ENCODE measurements at places on chromosomes 1 and 21.

DNA sequence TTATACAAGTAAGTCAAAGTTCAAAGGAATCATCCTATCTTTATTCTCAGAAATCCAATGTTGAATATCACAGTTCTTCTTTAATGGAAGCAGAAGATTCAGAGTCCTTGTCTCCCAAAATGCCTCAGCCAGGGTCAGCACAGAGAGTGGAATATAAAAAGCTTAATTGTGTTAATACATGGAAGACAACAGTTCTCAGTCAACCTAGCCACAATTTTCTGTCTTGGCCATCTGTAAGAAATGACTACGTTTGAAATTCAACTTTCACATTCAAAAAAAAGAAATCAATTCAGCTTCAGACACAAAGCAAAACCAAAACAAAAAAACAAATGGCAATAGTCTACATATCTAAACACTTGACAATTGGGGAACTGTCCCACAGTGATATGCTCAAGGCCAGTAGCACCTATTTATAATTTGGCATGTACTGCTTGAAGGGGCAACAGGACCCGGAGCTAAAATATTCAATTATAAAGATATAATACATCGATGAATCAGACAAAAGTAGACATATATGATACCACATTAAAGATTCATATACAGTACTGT lies 27.3 kb upstream of the GLIS1 start:
- no peak for DNase-seq

DNA sequence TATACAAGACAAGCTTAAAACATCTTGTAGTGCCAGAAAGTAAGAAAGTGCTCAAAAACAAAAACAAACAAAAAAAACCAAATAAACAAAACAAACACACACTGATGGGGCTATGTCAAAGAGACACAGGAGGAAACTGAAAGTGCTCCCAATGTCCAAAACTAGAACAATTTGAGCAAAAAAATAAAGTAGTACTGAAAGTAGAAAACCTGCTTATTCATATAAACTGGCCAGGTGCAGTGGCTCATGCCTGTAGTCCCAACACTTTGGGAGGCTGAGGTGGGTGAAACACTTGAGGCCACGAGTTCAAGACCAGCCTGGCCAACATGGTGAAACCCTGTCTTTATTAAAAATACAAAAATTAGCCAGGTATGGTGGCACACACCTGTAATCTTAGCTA lies 129.9 kb downstream of the GLUL start:
- DNase-seq, result no peak

DNA sequence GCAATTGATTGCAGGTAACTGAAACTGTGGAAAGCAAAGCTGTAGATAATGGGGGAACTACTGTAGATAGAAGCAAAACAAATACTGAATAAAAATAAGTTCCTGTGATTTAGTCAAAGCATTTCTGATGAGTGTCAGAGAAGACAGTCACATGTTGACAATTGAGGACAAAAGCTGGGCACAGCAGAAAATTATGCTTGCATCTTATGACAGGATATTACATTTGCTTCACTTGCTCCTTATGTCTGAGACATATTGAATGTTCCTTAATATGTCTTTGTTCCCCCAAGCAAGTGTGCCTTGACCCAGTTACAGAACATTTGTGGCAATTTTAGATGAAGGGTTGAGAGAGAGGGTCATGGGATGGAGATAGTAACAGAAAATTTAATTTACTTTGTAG lies 526.0 kb upstream of the B3GALT2 start:
- no peak for DNase-seq

DNA sequence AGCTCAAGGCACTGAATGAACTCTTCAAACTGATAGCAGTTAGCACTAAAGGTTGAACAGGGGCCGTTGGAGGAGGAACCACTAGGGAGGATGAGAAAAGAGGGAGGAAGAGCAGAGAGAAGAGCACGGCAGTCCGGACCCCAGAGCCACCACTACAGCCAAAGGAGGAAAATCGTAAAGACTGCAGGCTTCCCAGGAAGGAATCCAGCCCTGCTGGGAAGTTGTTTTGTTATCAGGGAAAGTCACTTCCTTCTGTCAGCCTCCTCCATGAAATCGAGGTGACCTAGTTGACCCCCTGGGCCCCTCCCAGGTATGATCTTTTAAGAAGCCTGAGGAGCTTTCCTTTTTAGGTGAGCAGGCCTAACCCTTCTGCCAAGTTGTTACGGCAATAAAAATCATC lies 88.2 kb downstream of the PBX1 start:
- DNase-seq, result no peak

- no peak for DNase-seq
Observed at GRCh38 chr1:108553905-108554304, 6.0 kb upstream of the EEIG2 start.

GRCh38 chr1:51953079-51953478 lies 37.4 kb downstream of the RAB3B start:
- no peak for DNase-seq

- DNase-seq, result peak; percentile 56
Observed at GRCh38 chr1:39196244-39197215, 8.0 kb upstream of the MACF1 start.

- no peak for DNase-seq
Observed at GRCh38 chr1:172742599-172743500, 83.9 kb downstream of the FASLG start.

DNA sequence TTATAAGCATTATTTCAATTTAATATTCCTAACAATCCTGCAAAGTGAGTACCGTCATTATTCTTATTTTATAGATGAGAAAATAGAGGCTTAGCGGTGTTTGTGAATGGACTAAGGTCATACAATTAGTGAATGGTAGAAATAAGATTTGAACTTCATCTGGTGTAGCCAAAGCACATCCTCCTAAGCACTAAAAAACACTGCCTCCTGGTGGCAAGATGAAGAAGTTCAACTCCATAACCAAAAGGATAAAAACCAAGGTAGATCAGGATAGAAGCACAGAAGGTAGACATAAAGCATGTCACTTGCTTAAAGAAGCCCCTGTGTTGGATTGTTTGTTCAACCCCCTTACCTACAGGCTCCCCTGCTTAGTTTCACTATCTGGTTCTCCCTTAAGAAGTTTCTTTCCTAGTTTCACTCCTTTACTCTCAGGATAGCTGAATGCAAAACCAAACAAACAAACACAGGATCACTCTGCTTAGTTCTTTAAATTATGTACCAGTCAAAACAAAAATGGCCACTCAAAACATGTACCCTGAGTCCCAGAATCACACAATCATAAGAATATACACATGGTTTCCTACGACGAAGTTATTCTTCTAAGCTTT lies 12.7 kb upstream of the AIM2 start:
- no peak for DNase-seq

- no peak for DNase-seq
Observed at GRCh38 chr1:33805988-33806387, 57.9 kb upstream of the HMGB4 start.

GRCh38 chr1:196732526-196732925 lies 42.1 kb upstream of the CFHR3 start:
- DNase-seq, result no peak

- no peak for DNase-seq
Observed at GRCh38 chr1:235298758-235299157, 29.2 kb downstream of the ARID4B start.

DNA sequence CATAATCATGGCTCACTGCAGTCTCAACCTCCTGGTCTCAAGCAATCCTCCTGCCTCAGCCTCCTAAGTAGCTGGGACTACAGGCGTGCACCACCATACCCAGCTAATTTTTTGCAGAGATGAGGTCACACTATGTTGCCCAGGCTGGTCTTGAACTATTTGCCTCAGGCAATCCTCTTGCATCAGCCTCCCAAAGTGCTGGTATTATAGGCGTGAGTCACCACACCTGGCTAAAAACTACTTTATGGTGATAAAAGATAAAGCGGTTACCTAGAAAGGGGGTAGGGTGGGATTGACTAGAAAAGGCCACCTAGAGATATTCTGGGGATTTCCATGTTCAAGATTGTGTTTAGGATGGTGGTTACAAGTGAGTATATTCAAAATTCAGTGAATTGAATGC lies 5.0 kb downstream of the TSTD1 start:
- DNase-seq, result no peak

GRCh38 chr1:111886741-111887140 lies 102.7 kb downstream of the KCND3 start:
- no peak for DNase-seq

GRCh38 chr1:85894651-85895050 lies 186.4 kb upstream of the ZNHIT6 start:
- no peak for DNase-seq

DNA sequence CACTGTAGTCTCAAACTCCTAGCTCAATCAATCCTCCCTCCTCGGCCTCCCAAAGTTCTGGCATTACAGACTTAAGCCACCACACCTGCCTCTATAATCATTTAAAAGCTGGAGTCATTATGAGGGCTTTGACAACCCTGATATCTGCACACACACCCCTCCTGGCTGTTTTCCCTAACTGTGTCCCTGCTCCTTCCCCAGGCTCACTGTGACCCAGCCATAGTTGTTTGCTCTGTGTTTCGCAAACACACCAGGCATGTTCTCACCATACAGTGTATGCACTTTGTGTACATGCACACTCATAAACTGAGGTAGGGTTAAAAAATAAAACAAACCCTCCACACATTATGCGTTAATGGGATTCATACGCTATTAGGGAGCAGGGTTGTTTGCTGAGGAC lies 21.8 kb upstream of the IL20 start:
- no peak for DNase-seq

DNA sequence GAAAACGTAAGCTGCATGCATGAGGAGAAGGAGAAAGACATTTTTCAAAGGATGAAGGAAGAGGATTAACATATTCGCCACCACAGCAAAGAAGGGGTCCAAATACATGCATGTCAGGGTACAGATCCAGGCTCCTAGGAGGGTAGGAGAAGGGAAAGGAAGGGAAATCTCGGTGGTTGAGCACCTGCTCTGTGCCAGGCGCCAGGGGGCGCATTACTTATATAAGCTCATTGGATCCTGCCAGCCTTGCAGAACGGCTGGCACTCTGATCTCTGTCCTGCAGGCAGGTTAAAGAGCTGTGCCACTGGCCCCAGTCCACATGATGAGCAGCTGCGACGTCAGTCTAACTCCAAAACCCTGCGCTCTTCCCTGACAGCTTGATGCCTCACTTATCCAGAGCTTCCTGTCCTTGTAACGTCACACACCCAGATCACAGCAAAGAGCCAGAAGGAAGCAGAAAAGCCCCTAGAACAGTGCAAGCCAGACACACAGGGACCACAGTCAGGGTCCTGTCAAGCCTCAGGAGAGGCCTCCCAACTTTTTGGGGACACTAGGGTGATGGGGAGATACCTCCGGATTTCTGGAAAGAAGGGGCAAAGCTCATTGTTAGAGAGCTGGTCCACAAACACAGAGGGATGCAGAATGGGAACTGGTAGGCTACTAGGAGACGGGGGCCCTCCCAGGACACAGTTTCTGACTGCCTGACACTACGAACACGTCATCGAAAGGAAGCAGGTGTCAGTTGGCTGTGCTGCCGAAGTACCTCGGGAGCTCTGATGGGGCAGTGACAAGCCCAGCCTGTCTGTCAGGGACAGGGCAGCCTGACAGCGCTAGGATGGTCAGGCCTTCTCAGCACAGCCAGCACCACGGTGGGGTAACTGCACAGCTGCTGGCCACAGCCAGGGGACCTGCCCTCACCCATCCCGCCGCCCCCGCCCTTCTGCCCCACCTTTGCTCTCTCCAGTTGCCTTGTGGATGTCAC lies 99.1 kb downstream of the BEND5 start:
- DNase-seq, result no peak

DNA sequence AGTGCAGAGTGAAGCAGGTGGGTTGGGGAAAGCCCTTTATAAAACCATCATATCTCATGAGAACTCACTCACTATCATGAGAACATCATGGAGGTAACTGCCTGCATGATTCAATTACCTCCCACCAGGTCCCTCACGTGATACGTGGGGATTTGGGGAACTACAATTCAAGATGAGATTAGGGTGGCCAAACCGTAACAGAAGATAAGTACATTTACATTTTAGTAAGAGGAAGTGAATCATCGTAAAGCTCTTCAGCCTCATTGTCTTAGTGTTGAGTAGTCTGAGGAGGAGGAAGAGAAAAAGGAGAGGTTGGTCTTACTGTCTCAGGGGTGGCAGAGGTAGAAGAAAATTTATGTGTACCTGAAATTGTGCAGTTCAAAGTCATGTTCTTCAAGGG lies 1053.4 kb upstream of the ADGRL4 start:
- DNase-seq, result no peak

GRCh38 chr1:9404117-9404914 lies 111.6 kb downstream of the SPSB1 start:
- DNase-seq, result no peak

GRCh38 chr1:104702731-104703130 lies 953.0 kb downstream of the AMY1C start:
- DNase-seq, result no peak

DNA sequence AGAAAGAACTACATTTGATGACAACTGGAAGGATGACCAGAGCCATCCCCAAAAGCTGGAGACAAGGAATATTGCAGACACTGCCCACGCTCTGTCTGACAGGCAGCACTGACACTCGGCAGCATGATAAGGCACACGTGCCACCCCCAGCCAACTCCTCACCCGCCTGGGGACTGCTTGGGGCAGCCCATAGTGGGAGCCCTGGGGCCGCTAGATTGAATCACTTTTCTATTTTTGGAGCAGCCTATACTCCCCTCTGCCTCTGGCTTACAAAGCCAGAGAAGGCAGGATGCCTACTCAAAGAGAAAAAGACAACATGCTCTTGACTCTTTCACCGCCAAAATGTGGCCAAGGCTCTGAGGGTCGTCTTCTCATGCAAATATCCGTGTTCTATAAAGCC lies 1.3 kb downstream of the SMG5 start:
- DNase-seq, result no peak

All from T follicular helper cell (primary cell).